ENCODE measurements at places on chromosomes 12 and 14. TPM values are rescaled to one million over a fixed set of nuclear protein-coding genes. Genes with fewer than 3 reads are reported as not detected.

GRCh38 chr12:53005215-53005985 is 856 bp upstream of the EIF4B start:
- H3K27me3 ChIP-seq: no peaks in the 10 kb centered on the region
- DNase-seq: peak; percentile 7
- peaks cover 25% of the 10 kb centered on the region for H3K4me1 ChIP-seq
- H3K27ac ChIP-seq: peak overlapping the region; percentile 65
- H3K36me3 ChIP-seq: no peaks in the 10 kb centered on the region
- peak overlapping the region; percentile 66 for H3K4me3 ChIP-seq

- no peak overlapping the region for H3K4me3 ChIP-seq
- no peaks in the 10 kb centered on the region for H3K27me3 ChIP-seq
- peaks cover 22% of the 10 kb centered on the region for H3K36me3 ChIP-seq
- no peaks in the 10 kb centered on the region for H3K4me1 ChIP-seq
- DNase-seq: no peak
These were observed 15.0 kb downstream of the COQ5 start for GRCh38 chr12:120514002-120514401.

- peak overlapping the region; percentile 35 for H3K27ac ChIP-seq
- H3K27me3 ChIP-seq: no peaks in the 10 kb centered on the region
- DNase-seq: peak; percentile 61
These were observed 6.5 kb upstream of the LGALS3 start for GRCh38 chr14:55122440-55122986.

PRPH gene
- total RNA-seq: 2.7 TPM
